ENCODE measurements at places on chromosomes 2 and 18.

GRCh38 chr2:168030862-168031624 lies 216.4 kb downstream of the STK39 start:
- no peak for DNase-seq

DNA sequence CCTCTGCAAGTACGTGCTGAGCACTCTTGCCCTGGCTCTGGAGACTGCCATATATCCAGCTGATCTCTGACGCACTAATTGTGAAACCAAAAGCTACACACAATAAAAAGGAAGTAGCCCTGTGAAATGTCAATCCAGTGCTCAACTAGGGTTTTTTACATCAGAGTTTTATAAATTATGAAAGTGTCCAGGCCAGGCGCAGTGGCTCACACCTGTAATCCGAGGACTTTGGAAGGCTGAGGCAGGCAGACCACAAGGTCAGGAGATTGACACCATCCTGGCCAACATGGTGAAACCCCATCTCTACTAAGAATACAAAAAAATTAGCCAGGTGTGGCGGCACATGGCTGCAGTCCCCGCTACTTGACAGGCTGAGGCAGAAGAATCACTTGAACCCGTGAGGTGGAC lies 24.5 kb upstream of the PEX13 start:
- no peak for DNase-seq

GRCh38 chr2:83323038-83323437 lies 1136.0 kb downstream of the SUCLG1 start:
- DNase-seq, result no peak

DNA sequence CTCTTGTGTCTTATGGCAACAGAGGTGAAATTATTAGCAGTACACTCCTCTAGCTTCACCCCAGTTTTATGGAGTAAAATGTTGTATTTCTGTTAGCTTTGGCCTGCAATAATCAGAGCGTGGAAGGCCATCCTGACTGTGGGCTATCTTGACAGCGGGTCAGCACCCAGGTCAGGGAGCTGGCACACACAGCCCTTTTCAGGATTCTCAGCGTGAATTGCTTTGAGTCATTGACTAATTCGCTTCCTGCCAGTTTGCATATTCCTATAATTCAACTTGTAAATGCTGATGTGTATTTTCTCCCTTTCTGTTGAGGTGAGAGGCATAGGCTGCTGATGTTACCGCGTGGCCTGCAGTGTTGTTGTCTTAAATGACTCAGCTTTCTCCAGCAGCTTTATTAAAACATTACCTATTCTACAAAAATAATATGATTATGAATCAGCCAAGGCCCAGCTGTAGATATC lies 109.6 kb upstream of the EML6 start:
- DNase-seq, result peak; percentile 94

DNA sequence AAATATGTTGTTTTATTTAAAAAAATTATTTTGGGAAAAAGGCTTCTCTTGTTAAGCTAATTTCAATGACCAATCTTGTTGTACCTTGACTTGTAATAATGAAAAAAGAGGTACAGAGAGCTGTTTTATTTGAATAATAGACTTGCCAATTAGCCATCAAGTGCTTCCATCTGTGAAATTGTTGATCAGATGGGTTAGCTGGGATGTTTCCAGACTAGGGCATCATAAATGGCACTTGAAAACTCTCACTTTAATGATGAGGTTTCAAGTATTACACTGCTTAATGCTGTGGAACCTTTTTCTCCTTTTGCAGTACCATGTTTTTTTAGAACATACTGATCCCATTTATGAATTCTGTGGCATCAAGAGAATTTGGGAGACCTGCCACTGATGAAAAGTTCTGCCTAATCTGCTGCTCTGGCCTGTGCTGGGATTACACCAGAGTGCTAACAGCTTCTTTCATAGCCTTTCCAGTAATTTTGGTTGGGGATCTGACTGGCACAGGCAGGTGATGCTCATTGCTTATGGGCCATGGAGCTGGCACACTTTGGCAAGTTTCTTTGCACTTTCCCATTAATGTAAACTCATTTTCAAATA lies 24.2 kb downstream of the PSMD14 start:
- DNase-seq, result no peak

- DNase-seq, result no peak
Observed at GRCh38 chr2:40466935-40467572, 15.2 kb upstream of the SLC8A1 start.

DNA sequence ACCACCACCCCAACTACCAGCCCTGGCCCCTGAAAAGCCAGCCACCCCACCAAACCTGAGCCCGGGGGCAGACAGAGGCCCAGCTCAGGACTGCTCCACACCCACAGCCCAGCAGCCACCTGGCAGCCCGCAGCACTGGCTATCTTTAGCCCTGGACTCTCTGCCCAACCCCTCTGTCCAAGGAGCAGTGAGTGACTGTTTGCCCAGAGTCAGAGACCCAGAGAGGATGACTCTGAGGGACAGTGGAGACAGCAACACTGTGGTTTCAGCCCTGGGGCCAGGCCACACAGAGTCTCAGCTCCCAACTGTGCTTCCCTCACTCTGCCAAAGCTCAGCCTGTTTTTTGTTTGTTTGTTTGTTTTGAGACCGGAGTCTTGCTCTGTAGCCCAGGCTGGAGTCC lies 32.6 kb downstream of the BIN1 start:
- DNase-seq, result no peak

DNA sequence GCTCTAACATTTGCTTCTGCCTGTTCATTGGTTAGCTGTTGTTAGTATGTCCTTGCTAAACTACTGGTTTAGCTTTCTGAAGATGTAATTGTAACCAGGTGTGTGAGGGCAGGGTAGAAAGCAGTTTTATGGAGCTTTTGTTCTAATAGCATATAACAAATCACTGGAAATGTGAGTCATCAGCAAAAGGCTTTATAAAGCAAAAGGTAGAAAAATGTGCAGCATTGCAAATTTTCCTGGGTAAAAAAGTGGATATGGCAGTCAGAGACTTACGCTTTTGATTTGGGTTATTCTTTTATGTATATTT lies 85.3 kb downstream of the ZNF407 start:
- no peak for DNase-seq

GRCh38 chr2:144835634-144836350 lies 315.9 kb upstream of the ZEB2 start:
- DNase-seq, result peak; percentile 33

DNA sequence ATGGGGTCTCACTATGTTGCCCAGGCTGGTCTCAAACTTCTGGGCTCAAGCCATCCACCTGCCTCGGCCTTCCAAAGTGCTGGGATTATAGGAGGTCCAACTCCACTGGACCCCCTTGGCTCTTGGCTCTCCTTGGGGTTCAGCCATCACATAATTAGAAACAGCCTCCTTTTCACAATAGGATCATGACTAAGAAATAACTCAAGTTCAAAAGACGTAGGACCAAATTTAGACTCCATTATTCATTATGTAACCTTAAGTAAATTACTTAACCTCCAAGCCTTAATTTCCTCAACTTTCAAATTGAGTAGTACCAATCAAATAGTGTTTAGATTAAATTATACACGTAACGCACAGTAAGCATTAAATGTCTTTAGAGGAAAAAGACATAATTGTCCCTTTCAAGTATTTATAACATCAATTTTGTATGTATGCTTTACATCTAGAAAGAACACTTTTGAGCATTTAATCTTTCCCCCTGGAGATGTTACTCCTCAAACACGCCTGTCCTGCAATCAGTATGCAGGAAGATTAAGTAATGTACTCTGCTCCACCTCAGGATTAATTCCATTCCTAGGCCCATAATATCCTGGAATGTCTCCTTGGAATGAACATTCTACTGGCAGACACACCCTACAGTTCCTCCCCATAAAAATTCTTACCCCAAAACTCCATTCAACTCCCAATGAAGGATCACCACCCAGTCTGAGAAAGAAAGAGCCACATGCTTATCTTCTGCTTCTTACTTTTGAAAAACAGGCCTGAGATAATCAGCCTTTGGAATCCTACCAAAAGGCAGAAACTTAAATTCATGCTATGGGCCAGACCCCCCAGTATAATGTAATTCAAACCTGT lies 49.1 kb downstream of the COBLL1 start:
- no peak for DNase-seq

- no peak for DNase-seq
Observed at GRCh38 chr2:144402251-144402650, 117.7 kb downstream of the ZEB2 start.

GRCh38 chr2:111069722-111070121 lies 51.0 kb upstream of the BCL2L11 start:
- DNase-seq, result no peak

- DNase-seq, result no peak
Observed at GRCh38 chr2:241366678-241367077, 10.6 kb downstream of the FARP2 start.

GRCh38 chr2:231644426-231644825 lies 51.8 kb downstream of the TEX44 start:
- DNase-seq, result no peak

DNA sequence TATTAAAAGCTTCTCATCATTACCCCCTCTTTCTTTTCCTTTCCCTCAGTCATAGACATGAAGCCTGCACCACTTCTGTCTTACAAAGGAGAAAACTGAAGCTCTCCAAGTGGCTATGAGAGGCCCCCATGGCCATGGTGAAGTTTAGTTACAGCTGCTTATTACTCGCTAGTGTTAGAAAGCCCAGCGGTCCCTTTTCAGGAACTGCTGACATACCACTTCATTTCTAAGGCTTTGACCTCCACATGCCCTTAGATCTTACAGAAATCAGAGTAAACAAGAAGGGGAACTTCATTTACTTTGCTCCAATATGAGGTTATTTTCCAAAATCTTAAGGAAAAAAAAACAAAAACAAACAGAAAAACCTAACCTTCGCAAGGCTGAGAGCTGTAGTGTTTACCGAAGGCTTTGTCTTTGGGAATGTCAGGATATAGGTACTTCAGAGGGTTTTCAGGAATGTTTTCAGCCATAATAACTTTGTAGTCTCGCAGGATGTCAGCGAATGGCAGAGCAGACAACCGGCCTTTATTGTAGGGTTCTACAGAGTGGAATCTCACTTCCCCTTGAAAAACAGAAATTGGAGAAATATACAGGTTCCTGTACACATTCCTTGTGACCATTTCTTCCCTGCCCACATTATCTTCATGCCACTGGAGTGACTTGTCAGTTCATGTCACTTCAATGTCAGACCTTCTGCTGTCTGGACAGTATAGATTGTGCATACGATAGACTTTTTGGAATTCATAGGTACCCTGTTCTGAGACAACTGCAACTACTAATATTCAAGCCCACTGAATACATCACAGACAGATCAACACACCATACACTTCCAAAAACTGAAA lies 18.8 kb upstream of the STAT1 start:
- peak; percentile 59 for DNase-seq

Data from endothelial cell of umbilical vein (primary cell).